Peyer's patch (tissue), 4 donors: ENCODE measurements at places on chromosomes 2 and 18. TPM values are rescaled to one million over a fixed set of nuclear protein-coding genes. Genes with fewer than 3 reads are reported as not detected.

DNA sequence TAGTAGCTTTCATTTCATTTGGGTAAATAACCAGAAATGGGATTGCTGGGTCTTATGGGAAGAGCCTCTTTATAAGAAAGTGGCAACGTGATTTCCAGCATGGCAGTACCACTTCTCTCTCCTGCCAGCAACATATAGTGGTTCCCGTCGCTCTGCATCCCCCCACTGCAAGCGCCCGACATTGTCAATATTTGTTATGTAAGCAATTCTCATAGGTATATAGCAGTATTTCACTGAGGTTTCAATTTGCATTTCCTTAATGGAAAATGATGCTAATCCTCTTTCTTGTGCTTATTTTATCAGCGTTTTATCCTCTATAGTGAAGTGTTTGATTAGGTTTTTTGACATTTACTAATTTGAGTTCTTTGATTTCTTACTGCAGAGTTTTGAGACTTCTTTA, 36.0 kb upstream of the FAHD2A start:
- no peaks in the 10 kb centered on the region for H3K27me3 ChIP-seq
- H3K4me3 ChIP-seq = no peak overlapping the region
- DNase-seq = no peak

- H3K4me3 ChIP-seq = no peak overlapping the region
- H3K4me1 ChIP-seq = no peaks in the 10 kb centered on the region
- no peaks in the 10 kb centered on the region for H3K27me3 ChIP-seq
- no peak overlapping the region for H3K27ac ChIP-seq
- no peaks in the 10 kb centered on the region for H3K36me3 ChIP-seq
- DNase-seq = no peak
Observed at GRCh38 chr2:240322991-240323390, 112.5 kb upstream of the GPC1 start.

DNA sequence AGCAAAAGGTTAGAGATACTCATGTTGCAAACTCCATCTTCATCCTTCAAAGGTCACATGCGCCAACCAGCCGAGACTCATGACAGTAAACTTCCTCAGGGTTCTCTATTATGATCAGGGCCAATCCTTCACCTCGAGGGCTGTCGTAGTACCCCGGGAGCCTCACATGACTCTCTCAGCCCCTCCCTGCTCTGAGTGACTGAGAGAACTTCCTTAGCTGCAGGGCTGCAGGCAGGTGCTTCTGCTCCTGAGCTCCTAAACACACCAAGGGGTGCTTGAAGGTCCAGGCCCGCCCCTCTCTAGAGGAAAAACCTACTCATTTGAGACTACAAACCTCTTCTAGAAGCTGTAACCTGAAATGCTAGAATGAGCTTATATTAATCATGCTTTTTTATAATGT, 48.2 kb downstream of the LONRF2 start:
- H3K4me3 ChIP-seq = no peak overlapping the region
- H3K4me1 ChIP-seq = no peaks in the 10 kb centered on the region
- H3K27me3 ChIP-seq = no peaks in the 10 kb centered on the region
- DNase-seq = peak; percentile 23
- H3K36me3 ChIP-seq = no peaks in the 10 kb centered on the region

DNA sequence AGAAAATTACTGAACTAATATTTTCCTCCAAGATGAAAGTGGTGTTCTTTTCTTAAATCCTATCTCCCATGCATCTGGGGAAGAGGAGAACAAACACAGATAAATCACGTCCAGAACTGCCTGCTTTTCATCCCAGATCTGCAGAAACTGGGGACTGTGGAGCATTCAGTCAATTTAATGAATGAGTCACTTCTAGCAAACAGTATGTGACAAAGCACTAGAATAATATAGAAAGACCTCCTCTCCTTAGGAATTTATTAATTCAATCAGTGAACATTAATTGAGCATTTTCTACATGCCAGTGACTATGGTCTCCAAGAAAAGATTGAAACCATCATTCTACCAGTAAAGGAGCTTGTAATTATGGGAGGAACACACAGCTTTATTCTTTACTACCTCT, 693.4 kb upstream of the ID2 start:
- H3K36me3 ChIP-seq = no peaks in the 10 kb centered on the region
- no peak overlapping the region for H3K4me3 ChIP-seq
- H3K4me1 ChIP-seq = no peaks in the 10 kb centered on the region
- no peaks in the 10 kb centered on the region for H3K27me3 ChIP-seq
- H3K27ac ChIP-seq = no peak overlapping the region
- no peak for DNase-seq

- H3K4me1 ChIP-seq = no peaks in the 10 kb centered on the region
- no peaks in the 10 kb centered on the region for H3K27me3 ChIP-seq
- DNase-seq = no peak
Observed at GRCh38 chr2:41521211-41521610, 526.6 kb upstream of the PKDCC start.

GRCh38 chr18:54232485-54233227, 8.2 kb upstream of the MBD2 start:
- H3K27ac ChIP-seq = no peak overlapping the region
- no peak for DNase-seq
- H3K4me3 ChIP-seq = no peak overlapping the region
- no peaks in the 10 kb centered on the region for H3K36me3 ChIP-seq
- H3K4me1 ChIP-seq = no peaks in the 10 kb centered on the region

Gene PID1
- total RNA-seq = 64.4 TPM

Gene DPY30
- total RNA-seq = 45.4 TPM

GRCh38 chr2:239813261-239814115, 211.7 kb downstream of the NDUFA10 start:
- DNase-seq = peak; percentile 41
- H3K4me1 ChIP-seq = no peaks in the 10 kb centered on the region
- no peak overlapping the region for H3K4me3 ChIP-seq
- H3K27me3 ChIP-seq = no peaks in the 10 kb centered on the region

DNA sequence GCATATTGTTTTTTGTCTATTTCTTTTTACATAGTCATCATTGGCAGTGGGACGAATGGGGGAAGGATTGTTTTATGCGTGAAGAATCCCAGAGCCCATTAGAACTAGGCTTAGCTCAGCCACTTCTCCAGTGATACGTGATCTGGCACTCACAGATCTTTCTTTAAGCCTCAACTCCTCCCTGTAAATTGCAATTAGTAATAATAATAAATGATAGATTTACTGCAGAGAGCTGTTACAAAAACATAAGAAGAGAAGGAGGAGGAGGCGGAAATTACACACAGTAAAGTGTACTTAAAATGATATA, 629.3 kb downstream of the NRXN1 start:
- no peak overlapping the region for H3K4me3 ChIP-seq
- no peaks in the 10 kb centered on the region for H3K27me3 ChIP-seq
- no peak overlapping the region for H3K27ac ChIP-seq
- no peak for DNase-seq

DNA sequence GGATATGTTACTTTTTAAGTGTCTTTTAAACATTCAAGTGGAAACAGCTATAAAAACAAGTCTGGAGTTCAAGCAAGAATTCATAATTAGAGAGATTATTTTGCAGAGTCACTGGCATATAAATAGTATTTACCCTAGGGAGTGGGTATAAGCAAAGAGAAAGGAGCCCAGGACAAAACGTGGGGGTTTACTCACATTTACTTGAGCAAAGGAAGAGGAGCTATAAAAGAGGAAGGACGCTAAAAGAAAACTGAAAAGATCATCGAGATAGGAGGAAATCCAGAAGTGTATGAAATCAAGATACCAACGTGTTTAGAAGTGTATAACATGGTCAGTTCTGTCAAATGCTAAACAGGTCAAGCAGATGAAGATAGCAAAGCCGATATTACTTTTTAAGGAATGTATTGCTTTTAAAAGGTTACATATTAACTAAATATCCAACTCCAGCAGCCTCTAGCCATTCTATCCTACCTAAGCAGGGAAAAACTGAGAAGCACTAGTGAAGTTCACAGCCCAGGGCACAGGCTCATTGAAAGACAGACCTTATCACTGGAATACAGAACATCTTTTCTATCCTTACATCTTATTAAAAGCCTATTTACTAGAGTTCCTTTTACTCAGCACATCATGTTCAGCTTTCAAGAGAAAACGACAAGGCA, 8.6 kb downstream of the KANSL1L start:
- no peaks in the 10 kb centered on the region for H3K36me3 ChIP-seq
- no peaks in the 10 kb centered on the region for H3K27me3 ChIP-seq
- no peak overlapping the region for H3K4me3 ChIP-seq
- no peaks in the 10 kb centered on the region for H3K4me1 ChIP-seq
- DNase-seq = no peak

Gene C1GALT1C1L
- not detected for total RNA-seq

DNA sequence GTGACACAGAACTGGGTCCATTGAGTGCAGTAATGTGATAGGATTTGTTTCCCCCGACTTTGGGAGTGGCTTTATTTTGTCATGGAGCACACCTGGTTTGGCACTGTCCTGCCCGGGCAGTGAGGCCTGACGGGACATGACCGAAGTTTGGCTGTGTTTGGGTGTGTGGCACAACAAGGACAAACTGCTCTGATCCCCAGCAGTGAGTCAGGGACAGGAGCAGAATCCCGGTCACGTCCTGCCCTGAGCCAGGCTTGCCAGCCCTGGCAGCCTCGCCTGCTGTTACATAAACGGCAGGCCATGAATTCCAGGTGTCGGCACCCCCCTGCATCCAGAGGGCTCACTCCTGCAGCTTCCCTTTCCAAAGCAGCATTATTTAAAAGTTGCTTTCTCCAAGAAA, 45.7 kb downstream of the IMPA2 start:
- peaks cover 6% of the 10 kb centered on the region for H3K4me1 ChIP-seq
- no peaks in the 10 kb centered on the region for H3K27me3 ChIP-seq
- H3K36me3 ChIP-seq = peaks cover 16% of the 10 kb centered on the region

Gene GFPT1
- total RNA-seq = 31.8 TPM

Gene ICOS
- 0.94 TPM for total RNA-seq

DNA sequence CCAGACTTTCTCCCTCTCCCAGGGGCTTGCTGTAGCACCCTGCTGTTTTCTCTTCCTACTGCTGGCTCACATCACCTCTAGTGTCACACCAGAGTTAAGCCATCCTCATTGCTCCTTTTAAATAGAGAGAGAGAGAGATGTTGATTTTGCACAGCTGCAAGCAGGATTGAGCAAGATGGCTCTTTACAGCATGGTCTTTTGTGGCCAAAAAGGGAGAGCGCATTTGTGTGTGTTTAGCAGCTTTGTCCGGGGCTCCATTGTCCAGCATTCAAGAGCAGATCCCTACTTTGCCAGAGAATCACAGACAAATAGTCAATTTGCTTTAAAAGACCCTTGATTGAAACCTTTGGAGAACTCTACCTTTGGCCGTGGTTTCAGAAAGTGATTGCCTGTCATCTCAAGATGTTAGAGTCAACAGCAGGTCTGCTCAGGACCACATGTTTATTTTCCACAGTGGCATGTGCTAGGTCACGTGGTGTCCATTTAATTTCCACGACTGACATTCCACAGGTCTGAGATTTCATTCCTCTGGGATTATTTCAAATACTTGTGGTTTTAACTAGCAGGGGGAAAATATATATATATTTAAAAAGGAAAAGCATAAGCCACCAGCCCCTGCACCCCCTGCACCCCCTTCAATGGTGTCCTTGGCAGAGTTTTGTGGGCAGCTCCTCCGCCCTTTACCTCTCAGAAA, 359.9 kb upstream of the SLC14A2 start:
- no peaks in the 10 kb centered on the region for H3K36me3 ChIP-seq
- no peaks in the 10 kb centered on the region for H3K27me3 ChIP-seq
- H3K4me1 ChIP-seq = no peaks in the 10 kb centered on the region
